ENCODE measurements at places on chromosomes 3 and 15.

DNA sequence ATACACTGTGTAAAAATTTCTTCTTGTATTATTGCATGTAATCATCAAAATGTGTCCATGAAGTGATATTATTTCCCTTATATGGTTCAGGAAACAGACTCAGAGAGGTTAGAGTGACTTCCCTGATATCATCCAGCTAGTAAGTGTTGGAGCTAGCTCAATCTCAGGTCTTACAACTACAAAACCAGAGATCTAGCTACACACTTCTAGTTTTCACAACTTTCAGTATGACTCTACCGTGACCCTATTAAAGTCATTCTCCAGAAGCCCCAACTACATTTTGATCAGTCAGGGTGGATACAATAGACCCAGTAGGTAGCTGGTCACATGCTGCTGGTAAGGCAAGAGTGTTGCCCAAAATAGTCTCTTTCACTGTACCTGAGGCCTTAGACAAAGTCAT is 165.3 kb downstream of the GOLIM4 start:
- DNase-seq = no peak

GRCh38 chr3:135868801-135869200 is 96.7 kb upstream of the PPP2R3A start:
- no peak for DNase-seq

- DNase-seq = no peak
These were observed 28.5 kb upstream of the CMTM6 start for GRCh38 chr3:32531010-32531647.

DNA sequence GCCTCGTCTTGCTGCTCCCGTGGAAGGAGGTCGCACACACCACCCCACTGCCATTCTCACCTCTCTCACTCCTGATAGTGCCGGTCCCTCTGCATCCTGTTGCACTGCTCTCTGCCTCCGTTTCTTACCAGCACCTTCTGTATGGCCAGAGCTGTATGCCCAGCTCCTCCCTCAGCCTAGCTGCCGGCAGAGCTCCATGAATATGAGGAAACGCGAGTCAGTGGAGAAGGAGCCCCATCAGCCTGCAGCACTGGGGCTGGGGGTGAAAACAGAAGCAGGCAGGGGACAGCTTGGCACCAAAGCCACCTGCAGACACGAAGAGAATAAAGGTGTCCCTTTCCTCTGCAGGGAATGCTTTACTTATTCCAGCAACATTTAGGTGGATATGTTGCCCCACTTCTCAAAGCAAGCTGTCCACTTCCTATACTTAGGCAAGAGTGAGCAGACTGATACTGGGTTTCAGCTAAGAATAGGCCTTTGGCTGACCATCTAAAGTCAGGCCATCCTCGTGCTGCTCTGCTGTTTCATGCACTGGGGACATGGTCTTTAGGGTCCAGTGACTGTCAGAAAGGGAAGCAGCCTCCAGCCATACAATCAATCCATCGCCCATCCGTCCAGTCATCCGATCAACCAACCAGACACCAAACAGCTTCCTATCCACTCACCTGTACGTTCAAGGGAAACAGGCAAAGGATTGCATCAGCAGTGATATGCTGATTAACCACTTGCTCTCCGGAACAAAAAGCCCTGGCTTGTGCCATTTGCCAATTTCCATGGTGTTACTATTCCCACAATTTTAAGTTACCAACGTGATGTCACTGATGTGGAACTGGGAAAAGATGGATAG is 222.7 kb downstream of the XXYLT1 start:
- no peak for DNase-seq

DNA sequence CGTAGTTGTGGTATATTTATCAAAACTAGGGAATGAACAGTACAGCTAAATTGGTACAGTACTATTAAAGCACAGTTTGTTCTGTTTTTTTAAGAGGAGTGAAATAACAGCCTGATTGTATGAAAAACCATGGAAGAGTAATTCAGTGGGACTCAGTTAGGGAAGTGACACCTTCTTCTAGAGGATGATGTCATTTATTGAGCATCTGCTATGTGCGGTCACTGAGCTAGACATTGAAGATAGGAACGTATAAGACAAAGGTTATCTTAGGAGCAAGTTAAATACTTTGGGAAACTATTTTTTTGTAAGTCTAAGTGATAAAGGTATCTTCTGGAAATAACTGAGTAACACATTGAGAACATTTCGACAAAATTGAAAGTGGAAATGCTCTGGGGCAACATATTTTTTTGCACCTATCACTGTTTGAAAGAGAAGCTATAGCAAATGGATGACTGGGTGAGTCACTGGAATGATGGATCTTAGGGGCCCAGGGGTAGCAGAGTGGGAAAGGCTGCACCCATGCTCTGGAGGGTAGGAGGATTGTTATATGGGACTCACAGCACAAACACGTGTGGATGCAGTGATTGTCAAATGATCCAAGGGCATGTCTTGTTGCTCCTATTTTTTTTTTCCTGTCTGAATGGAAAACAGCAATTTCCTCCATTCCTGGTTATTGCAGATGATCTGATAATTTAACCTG is 43.0 kb downstream of the OXNAD1 start:
- no peak for DNase-seq

DNA sequence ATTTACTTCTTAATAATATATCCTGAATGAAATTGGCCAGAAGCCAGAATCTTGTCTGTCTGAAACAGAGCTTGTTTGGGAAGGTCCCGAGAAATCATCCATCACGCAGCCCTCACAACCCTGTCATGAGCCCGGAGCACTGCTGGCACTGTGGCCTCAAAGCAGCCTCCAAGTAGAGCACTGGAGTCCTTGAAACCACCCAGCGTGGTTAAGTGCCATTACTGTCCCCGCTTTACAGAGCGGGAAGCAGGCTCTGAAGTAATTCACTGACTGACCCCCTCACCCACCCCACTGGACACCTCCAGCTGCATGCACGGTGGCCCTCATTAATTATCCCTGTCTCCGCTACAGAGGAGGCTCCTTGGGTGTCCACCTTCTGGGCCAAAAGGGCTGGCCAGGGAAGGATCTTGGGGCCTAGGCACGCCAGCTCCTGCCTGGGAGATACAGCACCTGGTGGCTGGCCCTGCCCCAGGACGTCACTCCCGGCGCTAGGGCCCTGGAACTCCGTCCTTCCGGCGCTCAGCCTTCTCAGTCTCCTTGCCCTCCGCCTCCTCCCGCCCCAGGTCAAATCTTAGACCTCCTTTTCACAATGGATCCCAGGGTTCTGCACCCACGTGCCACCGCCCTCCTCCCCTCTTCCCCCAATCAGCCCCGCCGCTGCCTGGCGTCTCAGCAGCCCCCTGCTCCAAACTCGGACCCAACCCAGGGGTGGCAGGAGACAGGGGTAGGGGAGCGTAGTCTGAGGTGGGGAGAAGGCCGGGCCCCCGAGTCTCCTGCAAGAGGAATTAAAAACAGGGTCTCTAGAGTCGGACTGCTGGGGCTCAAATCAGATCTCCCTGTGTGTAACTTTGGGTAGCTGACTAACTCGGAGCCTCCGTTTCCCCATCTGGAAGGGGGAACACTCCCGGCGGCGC is 1.1 kb downstream of the TKT start:
- DNase-seq = peak; percentile 73

- no peak for DNase-seq
These were observed 21.0 kb downstream of the C2CD4A start for GRCh38 chr15:62087671-62088352.

- no peak for DNase-seq
These were observed 5.8 kb downstream of the LTK start for GRCh38 chr15:41507820-41508290.

DNA sequence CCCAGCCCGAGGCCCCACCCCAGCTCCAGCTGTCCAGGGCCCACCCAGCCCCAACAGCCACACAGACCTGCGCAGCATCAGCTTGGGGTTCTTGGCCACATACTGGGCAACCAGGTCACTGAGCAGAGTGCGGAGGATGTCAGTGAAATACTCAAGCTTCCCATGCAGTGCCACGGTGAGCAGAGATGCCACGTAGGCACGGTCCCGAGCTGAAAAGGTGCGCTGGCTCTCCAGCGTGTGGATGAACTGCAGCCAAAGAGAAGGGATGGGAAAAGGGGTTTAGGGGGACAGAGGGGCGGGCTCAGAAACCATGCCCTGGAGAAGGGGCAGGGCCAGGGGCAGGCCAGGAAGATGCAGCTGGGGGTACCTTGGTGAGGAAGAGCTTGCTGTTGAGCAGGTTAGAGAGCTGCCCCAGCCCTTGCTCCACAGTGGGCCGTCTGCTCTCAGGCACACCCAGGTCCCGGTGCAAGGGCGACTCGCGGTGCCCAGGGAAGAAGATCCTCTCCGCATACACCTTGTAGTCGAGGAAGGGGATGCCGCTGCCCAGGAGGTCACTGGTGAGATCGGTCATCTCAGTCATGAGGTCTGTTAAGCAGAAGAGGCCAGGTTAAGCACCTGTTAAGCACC is 17.4 kb downstream of the PLXNB1 start:
- DNase-seq = no peak

GRCh38 chr15:73265536-73266153 is 103.1 kb downstream of the HCN4 start:
- DNase-seq = peak; percentile 70

DNA sequence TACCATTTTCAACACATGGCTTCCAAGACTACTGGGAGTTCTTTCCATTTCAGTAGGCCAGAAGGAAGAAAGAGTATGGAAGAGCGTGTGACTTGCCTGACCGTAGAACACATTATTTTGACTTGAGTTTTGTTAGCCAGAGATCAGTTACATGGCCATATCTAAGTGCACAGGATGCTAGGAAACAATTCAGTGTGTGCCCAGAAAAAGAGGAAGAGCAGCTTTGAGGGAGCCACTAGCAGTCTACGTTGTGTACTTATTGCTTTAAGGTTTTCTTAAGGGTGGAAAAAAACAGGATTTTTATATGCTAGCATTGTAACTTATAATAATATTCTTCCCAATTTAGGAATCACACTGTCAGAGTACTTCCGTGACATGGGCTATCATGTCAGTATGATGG is 44.1 kb upstream of the GRAMD1C start:
- DNase-seq = no peak

- no peak for DNase-seq
These were observed 188.1 kb downstream of the BBX start for GRCh38 chr3:107710851-107711250.

DNA sequence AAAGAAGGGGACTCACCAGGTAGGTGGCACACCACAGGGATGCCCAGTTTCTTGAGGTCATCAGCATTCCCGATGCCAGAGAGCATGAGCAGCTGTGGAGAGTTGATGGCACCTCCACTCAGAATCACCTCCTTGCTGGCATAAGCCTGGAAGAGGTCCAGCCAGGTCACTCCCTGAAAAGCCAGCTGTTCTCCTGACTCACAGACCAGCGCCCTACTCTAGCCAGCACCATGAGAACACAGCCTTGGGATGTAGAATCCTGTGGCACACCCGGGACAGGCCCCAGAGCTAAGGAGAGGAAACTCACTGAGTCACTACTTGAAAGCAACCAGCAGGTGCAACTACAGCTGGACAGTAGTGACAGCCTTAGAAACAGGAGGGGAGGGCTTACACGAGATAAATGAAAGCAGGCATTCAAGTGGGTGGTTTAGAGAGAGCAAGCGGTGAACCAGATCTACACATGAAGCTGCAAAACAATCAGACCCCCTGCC is 24.5 kb downstream of the CHDH start:
- DNase-seq = no peak

DNA sequence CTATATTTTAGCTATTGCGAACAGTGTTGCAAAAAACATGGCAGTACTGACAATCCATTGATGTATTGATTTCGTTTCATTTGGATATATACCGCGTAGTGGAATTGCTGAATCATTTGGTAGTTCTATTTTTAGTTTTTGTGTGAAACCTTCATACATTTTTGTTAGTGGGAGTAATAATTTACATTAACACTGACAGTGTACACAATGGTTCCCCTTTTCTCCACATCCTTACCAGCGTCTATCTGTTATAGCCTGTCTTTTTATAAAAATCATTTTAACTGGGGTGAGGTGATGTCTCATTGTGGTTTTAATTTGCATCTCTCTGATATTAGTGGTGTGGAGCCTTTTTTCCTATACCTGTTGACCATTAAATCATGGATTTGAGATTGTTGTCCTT is 392.4 kb upstream of the ALCAM start:
- no peak for DNase-seq

GRCh38 chr3:117261983-117262421 is 552.4 kb downstream of the TUSC7 start:
- DNase-seq = no peak

DNA sequence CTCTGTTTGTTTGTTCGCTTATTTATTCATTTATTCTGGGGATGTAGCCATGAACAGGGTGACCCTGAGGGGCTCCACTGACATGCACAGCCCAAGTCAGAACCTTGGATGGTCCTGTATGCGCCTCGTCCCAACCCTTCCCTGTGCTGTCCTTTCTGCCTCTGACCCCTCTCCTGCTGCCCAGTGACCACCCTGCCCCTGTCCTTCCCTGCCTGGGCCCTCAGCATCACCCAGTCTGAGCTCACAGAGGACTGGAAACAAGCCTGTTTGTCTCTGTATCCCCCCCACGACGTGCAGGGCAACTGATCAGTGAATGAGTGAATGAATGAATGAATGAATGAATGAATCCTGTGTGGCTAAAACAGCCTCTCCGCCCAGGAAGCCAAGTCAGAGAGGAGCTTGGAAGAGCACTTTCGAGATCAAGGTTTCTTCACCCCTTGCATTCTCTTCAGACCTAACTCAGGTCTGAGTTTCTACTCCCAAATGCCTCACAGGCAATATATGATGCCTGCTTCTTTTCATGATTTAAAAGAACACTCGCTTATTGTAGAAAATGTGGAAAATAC is 157.7 kb downstream of the SMAD6 start:
- DNase-seq = no peak

DNA sequence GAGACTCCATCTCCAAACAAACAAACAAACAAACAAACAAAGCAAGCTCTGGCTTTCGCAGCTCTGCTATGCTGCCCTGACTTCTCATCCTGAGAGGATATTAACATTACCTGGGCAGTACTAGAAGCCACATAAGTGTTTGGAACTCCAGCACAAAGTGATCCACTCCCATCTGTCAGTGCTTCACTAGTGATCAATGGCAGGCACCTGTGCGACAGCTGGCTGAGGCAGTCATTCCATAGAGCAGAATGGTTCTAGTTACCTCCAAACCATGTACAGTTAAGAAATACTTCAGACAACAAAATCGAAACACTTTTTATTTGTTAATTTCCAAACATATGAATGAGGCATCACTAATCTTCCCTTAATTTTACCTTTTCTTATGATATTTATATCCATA is 2.8 kb upstream of the MB21D2 start:
- DNase-seq = no peak

DNA sequence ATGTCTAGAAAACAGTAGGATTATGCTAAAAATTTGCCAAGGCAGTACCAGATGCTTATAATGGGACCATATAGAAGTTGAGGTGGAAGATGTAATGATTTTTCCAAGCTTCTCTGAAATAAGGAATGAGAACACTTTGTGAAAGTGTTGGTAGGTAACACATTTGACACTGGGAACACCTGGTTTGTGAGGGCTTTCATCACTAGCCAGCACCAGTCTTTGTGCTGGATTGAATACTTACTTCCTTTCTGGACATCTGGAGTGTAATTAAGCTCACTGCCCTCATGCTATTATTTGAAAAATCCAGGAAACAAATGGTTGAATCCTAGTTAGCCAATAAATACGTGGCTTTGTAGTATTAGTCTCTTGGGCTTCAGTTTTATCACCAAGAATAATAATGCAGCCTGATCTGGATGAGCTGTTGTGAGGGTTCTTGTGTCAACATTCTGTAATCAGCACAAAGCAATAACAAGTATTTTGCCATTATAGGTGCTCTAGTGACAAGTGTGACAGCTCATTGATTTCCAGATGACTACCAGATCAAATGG is 12.9 kb downstream of the CCDC80 start:
- DNase-seq = no peak
